ENCODE measurements at places on chromosomes 11 and 22.

- no peak for DNase-seq
Measured at GRCh38 chr11:26254378-26254777, 77.6 kb upstream of the ANO3 start.

DNA sequence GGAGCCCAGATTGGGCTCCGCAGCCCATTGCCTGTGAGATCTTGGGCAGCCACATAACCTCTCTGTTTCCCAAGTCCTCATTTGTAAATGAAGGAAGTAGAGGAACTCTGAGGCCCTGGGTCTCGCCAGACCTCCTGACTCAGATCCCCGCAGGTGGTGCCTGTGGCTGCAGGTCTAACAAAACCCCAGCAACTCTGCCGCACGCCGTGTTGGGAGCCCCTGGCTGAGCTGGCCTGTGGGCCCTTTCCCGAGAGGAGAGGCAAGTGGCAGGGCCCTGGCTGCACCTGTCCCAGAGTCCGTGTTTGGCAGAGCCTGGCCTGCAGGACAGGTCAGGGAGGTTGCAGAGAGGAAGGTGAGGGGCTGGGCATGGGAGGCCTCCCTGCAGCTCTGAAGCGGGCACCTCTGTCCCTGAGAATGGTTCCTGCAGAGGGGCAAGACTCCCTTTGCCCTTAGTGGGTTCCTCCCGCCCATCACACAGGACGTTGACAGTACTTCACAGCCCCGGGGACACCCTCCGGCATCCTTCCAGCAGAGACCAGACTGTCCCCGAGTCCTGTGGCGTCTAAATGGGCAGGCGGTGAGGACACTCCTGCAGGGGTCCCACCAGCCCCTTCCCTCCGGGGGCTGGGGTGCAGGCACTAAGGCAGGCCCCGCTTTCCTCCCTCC lies 67.7 kb downstream of the ARHGAP8 start:
- DNase-seq, result no peak

- no peak for DNase-seq
Measured at GRCh38 chr11:59158206-59159068, 13.5 kb upstream of the DTX4 start.

DNA sequence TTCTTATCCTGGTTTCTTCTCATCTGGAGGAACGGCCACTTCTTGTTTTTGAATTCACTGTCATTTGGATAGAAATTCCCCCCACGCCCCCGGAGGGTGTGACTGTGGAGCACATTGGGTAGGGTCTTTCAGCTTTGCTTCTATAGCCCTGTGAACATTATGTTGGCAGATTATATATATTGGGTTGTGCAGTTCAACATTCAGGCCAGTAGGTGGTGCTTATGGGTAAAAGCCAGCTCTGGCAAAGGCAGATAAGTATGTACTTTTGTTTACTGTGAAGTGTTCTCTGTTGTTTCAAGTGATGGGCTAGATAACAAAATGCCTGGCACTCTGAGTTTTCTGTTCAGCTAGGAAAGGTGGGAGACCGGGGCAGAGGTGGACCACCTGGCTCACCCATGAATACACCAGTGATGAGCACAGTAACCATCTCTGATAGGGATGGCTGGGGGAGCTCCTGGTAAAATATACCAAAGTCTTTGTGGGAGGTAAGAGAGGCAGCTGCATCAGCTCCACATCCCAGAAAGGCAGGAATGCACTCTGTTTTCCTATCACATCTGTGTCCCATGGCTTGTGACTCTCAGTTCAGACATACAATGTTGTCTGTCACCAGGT lies 1348.2 kb upstream of the RAG2 start:
- no peak for DNase-seq

DNA sequence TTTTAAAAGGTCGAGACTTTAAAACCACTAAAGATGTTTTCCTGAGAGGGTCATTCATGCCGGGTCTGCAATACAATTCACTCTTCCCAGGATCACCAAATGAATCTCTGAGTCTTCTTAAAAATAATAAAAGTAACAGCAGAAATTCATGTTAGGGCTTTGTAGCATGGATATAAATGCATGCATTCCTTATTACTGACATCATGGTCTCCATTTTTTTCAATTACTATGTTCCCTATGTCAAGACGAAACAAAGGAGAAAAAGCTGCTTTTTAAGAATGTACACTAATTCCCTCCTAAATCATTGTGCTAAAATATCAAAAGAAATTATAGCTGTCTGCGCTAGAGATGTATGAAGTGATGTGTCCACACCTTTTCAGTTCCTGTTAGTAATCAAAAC lies 789.9 kb upstream of the LRRC4C start:
- DNase-seq, result no peak

DNA sequence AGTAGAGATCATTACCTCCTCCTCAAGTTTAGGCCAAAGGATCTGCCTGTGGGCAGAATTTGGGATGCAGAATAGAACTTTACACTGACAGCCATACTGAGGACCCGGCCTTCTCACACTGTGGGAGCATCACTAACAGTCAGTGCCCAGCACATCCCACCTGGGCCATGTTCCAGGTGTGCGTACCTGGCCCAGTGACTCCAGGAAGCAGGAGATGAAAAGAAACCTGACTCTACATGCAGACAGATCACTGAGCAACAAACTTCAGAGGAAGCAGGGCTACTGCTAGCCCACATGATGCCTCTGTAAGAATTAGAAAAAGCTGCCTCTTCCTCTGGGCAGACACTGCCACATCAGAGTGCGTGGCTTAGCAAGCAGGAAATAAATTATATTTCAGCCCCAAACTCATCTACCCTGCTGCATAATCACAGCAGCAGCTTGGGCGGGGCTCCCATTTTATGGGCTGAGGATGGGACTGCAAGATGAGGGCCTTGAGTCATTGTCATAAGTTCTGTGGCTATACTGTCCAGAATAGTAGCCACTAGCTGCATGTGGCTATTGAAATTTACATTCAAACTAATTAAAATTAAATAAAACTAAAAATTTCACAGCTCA lies 6.0 kb upstream of the LMO2 start:
- DNase-seq, result no peak

GRCh38 chr11:76889411-76889975 lies 28.8 kb downstream of the ACER3 start:
- no peak for DNase-seq

GRCh38 chr11:118415062-118415738 lies 13.8 kb downstream of the ATP5MG start:
- no peak for DNase-seq

GRCh38 chr22:48486134-48486532 lies 1341.5 kb downstream of the BRD1 start:
- no peak for DNase-seq

DNA sequence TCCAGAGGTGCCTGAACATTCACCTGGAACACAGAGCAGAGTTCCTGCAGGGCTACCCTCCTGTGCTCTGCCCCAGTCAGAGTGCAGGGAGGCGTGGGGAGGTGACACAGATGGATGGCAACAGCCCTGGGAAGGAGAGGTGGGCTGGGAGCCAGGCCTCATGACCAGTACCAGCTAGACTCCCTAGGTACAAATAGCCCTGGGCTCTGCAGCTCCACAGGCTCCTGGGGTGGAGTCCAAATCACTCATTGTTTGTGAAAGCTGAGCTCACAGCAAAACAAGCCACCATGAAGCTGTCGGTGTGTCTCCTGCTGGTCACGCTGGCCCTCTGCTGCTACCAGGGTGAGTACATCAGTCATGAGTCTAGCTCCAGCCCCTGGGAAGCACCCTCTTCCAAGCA lies at the start of gene SCGB1D2:
Gene SCGB1D2 (plus strand): TSS at position 219 of the 400 bp plus-strand sequence. CDS start 69 bp downstream, at position 288.
- no peak for DNase-seq

DNA sequence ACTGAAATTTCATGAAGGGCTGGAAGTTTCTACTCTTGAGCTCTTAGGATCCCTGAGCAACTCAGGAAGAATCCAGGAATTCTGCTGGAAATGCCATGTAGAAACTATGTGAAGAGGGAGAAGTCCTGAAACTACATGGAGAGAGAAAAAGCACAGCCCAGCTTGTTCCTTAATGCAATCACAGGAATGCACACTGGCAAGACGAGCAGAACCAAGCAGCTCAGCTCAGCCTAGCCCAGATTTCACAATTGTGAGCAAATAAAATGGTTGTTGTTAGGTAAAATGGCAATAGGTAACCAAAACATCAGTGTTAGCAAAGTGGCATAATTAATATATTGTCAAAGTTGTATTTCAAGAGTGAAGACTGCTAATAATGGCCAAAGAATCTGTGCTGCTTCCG lies 28.1 kb downstream of the ZNF214 start:
- DNase-seq, result no peak

DNA sequence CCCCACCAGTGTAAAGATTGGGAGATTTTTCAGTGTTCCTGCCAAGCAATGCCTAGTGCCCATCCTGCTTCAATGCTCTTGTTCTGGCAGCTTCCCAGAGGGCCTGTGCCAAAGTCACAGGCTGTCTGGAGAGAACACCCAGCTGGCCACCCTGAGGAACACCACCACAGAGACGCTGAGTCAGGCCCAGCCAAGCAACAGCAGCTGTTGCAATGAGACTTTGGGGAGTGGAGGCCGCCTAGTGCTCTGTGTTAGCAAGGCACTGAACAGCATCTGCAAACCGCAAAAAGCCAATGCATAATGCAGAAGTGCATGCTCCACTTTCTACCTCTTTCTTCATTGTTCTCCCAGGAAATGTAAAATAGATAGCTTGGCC lies 168.1 kb downstream of the NXPE2 start:
- DNase-seq, result no peak

- DNase-seq, result no peak
Measured at GRCh38 chr11:11389238-11389637, 36.2 kb upstream of the CSNK2A3 start.

GRCh38 chr11:61542024-61542461 lies 33.5 kb downstream of the LRRC10B start:
- no peak for DNase-seq

All from T1000 (cell line).